GM12878 (cell line): ENCODE measurements at places on chromosomes 5 and 9.

GRCh38 chr5:33277061-33277650 is 163.6 kb upstream of the TARS1 start:
- DNase-seq: no peak

- no peak for DNase-seq
Measured at GRCh38 chr9:18261181-18261580, 212.8 kb upstream of the ADAMTSL1 start.

DNA sequence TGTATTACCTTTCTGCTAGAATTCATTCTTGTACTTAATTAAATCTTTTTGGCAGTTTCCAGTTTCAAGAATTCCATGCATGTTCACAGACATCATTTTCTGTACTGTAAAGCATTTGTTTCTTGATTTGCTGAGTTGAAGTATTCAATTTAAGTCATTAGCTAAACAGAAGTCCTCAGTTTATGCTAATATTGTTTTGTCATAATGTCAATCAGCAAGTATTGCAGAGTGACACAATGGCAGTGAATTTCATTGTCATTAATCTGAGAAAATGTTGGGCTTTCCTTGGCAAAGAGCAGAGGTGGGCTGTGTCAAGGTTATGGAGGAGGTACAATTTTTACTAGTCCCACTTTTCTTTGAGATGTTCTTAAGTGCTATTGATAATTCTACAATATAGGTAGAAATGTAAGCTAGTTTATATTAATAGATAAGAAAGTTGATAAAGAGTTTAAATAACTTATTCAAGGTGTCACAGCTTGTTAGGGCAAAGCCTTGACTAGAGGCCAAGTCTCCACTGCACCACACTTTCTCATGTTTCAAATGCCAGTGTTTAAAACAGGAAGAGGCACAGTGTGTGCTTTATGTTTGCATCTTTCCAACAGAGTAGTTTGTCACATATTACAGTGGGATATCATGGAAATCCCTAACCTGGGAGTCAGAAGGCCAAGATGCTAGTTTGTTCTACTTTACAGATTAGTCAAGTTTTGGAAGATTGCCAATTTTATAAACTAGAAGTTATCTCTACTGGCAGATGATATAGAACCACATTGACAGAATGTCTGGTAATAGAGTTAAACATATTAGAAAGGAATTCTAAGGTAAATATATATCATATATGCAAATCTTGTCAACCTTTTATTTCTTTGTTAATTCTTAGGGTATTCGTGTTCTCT is 56.3 kb downstream of the SLF1 start:
- DNase-seq: no peak

- no peak for DNase-seq
Measured at GRCh38 chr5:103441523-103441922, 121.1 kb downstream of the NUDT12 start.

GRCh38 chr9:100167176-100167575 is 68.1 kb downstream of the INVS start:
- DNase-seq: no peak

DNA sequence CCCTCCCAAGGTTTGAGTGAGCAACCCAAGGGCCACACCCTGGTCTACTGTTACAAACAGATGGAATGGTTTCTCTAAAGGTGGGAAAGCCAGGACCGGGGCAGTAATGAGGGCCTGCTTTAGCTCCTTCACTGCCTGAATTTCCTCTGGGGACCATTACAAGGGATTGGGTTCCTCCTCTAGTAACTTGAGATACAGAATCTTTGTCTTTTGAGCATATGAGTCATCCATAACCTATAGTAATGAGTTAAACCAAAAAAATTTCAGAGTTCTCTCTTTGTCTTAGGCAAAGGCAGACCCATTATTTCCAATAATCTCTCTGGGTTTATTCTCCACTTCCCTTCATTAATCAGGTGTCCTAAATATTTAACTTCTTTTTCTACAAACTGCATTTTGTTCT is 618.8 kb downstream of the HINT1 start:
- no peak for DNase-seq

GRCh38 chr5:38515646-38516045 is 40.8 kb downstream of the LIFR start:
- no peak for DNase-seq

GRCh38 chr5:98581112-98581997 is 192.1 kb upstream of the RGMB start:
- DNase-seq: no peak

DNA sequence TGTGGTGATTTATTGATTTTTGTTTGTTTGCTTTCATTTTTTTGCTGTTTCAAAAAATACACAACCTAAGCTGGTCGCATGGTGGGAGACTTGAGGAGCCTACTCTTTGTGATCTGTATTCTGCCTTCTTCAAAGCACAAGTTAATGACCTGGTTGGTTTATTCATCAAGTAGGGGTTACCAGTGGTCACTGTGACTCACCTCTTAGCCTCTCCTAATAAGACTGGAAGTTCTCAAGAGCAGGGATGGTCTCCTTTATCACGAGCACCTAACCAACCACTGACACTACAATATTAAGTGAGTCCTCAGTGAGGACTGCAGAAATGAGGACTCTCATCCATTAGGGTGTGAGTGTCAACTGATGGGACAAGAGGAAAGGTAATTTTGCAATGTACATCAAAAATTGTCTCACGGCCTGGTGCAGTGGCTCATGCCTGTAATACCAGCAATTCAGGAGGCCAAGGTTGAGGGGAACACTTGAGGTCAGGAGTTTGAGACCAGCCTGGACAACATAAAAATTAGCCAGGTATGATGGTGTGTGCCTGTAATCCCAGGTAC is 13.6 kb upstream of the MTMR12 start:
- no peak for DNase-seq

- DNase-seq: no peak
Measured at GRCh38 chr9:116668970-116669695, 18.0 kb upstream of the TRIM32 start.

DNA sequence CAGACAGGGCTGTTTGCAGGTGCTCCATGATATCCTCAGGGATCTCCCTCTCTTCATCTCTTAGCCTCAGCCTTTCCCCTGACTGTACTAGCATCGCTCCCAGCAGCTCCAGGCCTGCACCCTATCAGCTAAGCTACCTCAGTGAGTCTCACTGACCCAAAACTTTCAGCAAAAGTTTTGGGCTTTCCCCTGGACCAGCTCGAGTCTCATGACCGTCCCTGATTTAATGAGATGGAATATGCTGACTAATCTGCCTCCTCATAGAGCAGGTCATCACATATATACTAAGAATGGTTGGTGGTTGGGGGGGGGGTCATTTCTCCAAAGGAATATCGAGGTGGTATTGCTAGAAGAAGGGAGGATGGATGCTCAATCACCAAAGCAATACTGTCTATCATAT is 151.5 kb downstream of the NR3C1 start:
- no peak for DNase-seq

DNA sequence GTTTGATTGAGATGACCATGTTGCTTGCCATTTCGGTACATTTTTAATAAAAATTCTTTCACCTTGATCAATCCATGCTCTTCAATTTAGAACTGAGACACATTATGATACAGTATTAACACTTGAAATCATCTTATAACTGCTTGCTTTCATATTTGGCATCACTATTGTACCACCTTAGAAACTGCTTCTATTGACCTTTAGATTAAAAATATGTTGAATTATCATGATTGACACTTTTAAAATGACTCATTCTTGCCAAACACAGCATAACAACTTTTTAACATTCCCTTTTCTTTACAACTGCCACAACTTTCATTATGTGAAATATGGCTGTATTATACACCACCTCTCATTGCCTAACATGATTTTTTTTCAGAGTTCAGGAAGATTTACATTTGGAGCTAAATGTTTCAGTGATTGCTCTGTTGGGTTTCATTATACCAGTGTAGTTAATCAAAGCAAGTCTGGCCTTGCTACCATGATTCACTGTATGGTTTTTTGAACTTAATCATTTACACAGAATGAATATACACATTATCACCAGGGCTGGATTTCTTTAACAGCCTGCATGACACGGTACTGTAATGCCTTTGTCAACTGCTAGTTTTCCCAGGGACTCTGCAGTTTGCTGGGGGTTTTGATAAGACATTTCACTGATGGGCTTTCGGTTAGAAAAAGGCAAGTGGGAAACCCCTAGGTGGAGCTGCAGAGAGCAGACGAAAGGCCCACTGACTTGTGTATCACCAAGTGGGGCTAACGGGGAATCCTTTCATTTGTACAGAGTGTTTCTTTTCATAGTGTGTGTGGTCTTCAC is 93.6 kb upstream of the TLE4 start:
- DNase-seq: no peak

DNA sequence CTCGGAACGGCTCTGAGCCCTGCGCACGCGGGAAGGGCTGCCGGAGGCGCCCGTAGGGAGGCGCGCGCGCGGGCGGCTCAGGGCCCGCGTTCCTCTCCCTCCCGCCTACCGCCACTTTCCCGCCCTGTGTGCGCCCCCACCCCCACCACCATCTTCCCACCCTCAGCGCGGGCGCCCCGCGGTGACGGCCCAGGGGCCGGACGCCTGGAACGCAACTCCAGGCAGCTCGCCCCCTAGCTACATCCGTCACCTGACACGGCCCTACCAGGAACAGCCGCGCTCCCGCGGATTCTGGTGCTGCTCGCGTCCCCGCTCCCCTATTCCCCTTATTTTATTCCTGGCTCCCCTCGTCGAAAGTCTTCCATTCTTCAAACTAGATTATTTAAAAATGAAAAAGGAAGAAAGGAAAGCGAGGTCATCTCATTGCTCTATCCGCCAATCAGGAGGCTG is at the start of gene CDKN2B-AS1:
Gene CDKN2B-AS1, plus strand, starts transcription at position 236 of the 450 bp plus-strand sequence.
- no peak for DNase-seq

DNA sequence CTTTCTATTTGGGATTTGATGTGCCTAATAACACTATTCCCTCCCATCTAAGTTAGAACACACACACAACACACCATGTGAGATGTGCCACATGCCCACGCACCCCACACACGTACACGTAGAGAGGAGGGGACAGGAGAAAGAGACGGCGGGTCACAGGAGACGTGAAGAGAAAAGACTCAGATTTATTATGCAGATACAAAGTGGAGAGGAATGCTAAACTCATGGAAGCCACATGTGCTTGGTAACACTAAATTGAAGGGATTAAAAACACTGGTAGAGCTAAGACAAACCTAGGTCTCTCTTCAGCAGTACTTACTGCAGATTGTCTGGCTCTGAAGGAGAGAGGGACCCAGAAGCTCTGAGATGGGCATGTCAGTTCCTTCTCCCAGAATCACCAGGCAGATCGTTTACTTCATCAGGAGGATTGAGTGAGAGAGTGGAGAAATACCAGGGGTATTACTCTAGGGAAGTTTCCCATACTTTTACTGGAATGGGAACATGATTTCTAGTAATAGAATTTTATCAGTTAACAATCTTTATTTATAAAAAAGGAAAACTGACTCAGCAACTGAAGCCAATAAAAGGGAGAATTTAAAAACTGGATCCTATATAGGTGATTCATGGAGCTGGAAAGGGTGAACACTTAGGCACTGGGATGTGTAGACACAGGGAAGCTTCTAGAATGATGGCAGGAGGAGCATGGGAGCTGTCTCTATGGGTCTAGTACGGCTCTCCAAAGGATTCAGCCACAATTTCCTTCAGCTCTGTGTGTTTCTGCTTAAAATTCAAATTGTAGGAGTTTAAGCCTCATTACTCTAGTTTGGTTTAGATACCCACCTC is 139.4 kb downstream of the MACIR start:
- DNase-seq: no peak

DNA sequence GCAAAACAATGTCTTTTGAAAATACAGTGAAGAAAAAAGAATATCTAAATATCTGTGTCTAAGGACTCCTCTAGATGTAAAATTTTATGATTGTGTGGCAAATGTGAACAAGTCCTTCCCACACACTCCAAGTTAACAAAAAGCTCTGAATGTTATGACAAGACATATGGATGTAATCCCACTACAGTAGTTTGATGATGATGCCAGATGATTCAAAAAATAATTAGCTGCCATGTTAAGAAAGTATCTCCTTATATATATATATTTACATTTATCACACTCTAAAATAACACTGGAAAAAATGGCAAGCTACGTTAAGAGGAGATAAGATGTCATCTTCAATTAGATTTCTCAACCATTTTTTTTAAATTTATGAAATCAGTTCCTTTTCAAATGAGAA is 178.5 kb downstream of the NFIB start:
- DNase-seq: no peak

DNA sequence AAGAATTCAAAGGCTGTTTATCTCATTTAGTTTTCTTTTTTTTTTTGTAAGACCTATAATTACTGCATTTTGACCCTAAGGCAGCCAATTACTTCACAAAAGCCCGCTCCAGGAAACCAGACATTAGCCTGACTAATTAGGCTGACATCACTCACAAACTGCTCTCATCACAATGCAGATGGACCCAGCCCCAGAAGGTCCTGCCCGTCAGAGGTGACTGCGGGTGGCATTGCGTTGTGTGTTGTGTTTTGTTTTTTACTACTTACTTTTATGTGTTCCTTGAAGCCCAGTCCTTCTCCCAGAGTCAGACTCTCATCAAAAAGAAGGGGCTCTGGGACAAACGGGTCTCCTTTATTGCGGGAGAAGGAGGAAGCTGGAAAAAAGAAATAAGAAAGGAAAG is 172.2 kb downstream of the HSD17B3 start:
- DNase-seq: no peak

- DNase-seq: no peak
Measured at GRCh38 chr5:143752165-143752850, 59.7 kb upstream of the HMHB1 start.

GRCh38 chr5:133642153-133642722 is 29.9 kb upstream of the FSTL4 start:
- no peak for DNase-seq

DNA sequence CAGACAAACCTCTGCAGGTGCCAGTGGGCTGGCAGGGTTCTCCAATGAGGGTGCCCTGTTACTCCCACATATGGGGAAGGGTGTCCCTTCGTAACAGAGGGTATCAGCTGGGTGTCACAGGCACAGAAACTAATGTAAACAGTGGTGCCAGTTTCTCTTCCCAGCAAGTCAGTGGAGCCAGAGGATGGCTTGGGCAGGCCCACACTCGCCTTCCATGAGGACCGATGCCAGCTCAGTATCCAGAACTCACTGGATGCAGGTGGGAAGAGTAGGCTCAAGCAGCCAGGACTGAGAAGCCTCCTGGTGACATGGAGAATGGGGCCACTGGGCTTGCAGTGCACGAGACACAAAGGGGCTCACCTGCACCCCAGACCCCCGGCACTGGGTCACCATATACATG is 30.4 kb downstream of the FSTL4 start:
- DNase-seq: no peak

GRCh38 chr5:76074487-76075065 is 8.6 kb upstream of the SV2C start:
- DNase-seq: no peak

- no peak for DNase-seq
Measured at GRCh38 chr5:139684350-139684880, 36.3 kb downstream of the CXXC5 start.

DNA sequence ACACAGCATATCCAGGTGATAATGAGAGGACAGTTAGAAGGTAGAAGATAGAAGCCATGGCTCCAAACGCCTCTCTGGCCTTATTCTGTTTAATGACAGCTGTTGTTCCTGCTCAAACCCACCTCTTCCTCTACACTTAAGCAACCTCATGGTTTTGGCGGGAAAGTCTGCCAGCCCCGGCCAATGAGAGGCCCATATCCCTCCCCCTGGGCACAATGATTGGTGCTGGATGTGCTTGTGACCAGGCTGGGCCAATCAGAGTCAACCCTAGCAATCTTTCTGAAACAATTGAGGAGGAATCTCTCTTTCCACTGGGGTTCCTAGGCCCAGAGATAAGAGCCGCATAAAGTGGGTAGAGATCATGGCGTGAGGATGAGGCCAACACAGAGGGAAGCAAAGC is 4.8 kb upstream of the GFI1B start:
- DNase-seq: no peak

GRCh38 chr9:118650417-118650816 is 718.8 kb downstream of the BRINP1 start:
- DNase-seq: no peak
